ENCODE measurements at places on chromosomes 1 and 21. TPM values are rescaled to one million over a fixed set of nuclear protein-coding genes. Genes with fewer than 3 reads are reported as not detected.

RGS8 gene
- not detected for total RNA-seq

CYP4B1 gene
- not detected for total RNA-seq

AK4 gene
- 33.3 TPM for total RNA-seq

MACF1 gene
- total RNA-seq, result 127 TPM

SLC25A34 gene
- total RNA-seq, result 0.30 TPM

TGFB2 gene
- 5.5 TPM for total RNA-seq

FNDC10 gene
- 4.7 TPM for total RNA-seq

FYB2 gene
- total RNA-seq, result not detected

B3GALT2 gene
- total RNA-seq, result not detected

HEYL gene
- 0.08 TPM for total RNA-seq

PRDM16 gene
- not detected for total RNA-seq

TSPEAR gene
- not detected for total RNA-seq

ARHGAP29 gene
- total RNA-seq, result 66.0 TPM

TAF1A gene
- 7.6 TPM for total RNA-seq

DNAI4 gene
- total RNA-seq, result 1.6 TPM

SERTAD4 gene
- total RNA-seq, result 2.2 TPM

TRNP1 gene
- total RNA-seq, result 94.1 TPM

CD1E gene
- total RNA-seq, result not detected

VANGL2 gene
- total RNA-seq, result 3.1 TPM

LIN9 gene
- total RNA-seq, result 9.6 TPM

DIO1 gene
- total RNA-seq, result not detected

TINAGL1 gene
- total RNA-seq, result 539 TPM

KCND3 gene
- total RNA-seq, result 0.08 TPM

FMN2 gene
- total RNA-seq, result not detected

NBPF4 gene
- total RNA-seq, result not detected

NTMT2 gene
- not detected for total RNA-seq

PAPPA2 gene
- 0.46 TPM for total RNA-seq

FAM177B gene
- not detected for total RNA-seq

GPR25 gene
- not detected for total RNA-seq

INSRR gene
- total RNA-seq, result not detected

PIGP gene
- total RNA-seq, result 9.5 TPM

LZIC gene
- total RNA-seq, result 21.7 TPM

ZNF684 gene
- 3.5 TPM for total RNA-seq

PDE4B gene
- 0.62 TPM for total RNA-seq

ILDR2 gene
- not detected for total RNA-seq

NOTCH2NLA gene
- 39.8 TPM for total RNA-seq

ID3 gene
- 20.1 TPM for total RNA-seq

OLFML3 gene
- total RNA-seq, result 0.31 TPM

CD160 gene
- total RNA-seq, result not detected

SDE2 gene
- 12.2 TPM for total RNA-seq

BNIPL gene
- 7.6 TPM for total RNA-seq

FMO5 gene
- total RNA-seq, result 0.39 TPM

LRRC38 gene
- total RNA-seq, result not detected

SLAMF7 gene
- total RNA-seq, result 0.19 TPM
